NCI-H1930 (cell line): ENCODE measurements at places on chromosomes 11 and 22.

DNA sequence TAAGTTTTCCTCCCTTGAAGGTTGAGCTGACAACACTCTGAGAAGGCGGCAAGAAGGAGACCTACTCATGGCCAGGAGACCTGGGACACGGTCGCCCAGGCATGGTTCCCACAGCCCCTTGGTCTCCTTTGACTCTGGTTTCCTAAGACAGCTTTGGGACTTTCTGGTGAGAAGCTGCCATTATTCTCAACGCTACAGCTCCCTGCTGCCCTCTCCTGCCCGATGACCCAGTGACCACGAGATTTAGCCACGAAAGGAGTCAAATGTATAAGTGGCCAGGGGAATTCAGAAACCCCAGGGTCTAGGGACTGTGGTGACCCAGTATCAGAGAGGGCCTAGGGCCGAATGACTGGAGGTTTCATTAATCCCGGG lies 699 bp upstream of the SDF2L1 start:
- DNase-seq = peak; percentile 30

- no peak for DNase-seq
Measured at GRCh38 chr22:42869888-42870480, 12.9 kb upstream of the ARFGAP3 start.

DNA sequence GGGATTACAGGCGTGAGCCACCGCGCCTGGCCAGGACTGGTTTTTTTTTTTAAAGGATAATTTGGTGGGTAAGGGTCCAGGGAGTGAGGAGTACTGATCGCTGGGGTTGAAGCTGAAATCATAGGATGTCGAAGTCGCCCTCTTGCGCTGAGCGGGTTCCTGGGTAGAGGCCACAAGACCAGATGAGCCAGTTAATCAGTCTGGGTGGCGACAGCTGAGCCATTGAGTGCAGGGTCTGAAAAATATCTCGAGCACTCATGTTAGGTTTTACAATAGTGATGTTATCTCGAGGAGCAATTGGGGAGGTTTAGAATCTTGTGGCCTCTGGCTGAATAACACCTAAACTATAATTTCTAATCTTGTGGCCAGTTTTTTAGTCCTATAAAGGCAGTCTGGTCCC lies 7.8 kb downstream of the APOL5 start:
- no peak for DNase-seq

- DNase-seq = no peak
Measured at GRCh38 chr22:24455751-24456426, 28.5 kb downstream of the ADORA2A start.

GRCh38 chr22:38704654-38705234 lies 1.0 kb upstream of the GTPBP1 start:
- DNase-seq = no peak

DNA sequence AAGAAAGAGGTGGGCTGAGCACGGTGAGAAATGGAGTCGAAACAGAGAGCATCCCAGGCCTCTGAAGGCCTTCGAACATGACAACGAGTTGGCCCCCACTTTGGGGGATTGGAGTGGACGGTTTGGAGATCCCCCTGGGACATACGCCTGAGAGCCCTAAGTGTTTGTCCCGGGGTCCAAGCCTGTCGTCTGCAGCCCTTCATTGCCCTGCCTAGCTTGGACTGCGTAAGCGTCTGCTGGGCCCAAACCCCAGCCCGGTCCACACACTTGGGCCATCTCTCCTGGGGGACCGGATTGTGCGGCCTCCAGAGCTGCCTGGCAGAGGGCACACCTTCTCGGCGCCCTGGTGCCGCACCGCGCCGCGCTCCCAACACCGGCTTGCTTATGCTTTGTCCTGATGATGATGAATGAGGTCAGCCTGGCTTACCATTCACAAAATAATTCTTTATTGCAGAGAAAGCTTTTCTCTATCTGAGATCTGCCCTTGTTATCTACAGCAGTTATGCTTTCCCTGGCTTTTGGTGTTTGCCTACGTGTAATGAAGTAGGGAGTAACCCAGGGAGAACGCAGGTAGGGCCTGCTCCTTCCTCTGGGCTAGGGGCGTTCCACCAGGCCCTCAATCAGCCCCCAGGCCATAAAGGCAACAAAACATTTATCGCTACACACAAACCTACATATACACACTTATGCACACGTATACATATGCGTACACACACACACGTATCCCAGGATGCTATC lies 85.9 kb upstream of the PPARA start:
- DNase-seq = no peak

GRCh38 chr11:78281511-78281910 lies 92.8 kb downstream of the USP35 start:
- no peak for DNase-seq

DNA sequence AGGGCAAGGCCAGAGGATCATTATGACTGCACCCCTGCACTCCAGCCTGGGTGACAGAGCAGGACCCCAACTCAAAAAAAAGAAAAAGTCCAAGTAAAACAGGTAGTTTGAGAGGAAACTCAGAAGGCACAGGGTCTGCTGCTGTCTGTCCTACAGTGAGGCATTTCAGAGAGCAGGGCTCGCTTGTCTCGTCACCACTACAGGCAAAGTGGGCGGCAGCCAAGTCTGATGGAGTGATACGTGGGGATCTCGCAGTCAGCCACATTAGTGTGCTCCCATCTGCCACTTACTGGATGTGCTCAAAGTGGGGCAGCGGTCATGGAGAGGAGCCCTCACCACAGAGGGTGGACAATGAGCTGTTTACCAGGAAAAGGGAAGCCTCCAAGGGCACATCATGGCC lies 42.1 kb downstream of the PI4KA start:
- no peak for DNase-seq

- no peak for DNase-seq
Measured at GRCh38 chr11:561148-562003, 606 bp downstream of the RASSF7 start.

DNA sequence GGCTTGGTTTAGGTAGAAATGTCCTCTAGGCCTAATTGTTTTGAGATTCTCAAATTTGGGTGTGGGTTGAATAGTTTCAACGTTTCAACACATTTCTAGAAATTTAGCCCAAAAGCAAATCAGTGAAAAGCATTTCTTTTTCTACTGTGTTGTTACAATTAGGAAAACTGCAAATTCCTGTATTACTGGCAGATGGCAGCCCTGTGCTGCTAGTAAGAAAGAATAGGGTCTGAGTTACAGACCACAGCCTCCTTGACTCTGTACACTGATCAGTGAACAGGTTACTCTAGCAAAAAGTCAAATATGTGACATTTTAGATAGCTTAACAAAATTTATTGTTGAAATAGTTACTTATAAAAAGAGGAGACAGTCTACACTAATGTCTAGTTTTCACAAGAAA lies 703.0 kb downstream of the JRKL start:
- DNase-seq = no peak

DNA sequence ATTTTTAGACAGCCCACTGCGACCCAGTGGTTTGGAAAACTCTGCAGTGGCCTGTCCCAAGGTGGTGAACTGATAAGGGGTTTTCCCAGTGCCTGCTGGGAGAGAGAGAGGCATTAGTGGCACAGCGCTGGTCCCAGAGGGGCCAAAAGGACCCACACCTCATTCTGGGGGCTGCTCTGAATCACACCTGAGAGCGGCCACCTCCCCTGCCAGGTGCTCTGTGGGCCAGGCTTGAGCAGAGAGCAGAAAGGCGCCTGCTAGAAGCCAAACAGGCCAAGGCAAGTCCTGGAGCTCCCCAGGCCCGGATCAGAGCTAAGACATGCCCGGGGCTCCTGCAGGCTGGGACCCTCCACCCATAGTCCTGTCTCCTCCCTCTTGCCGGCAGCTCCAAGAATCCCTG lies 20.9 kb downstream of the TRIM29 start:
- DNase-seq = no peak

GRCh38 chr11:6737872-6738466 lies 33.8 kb downstream of the OR2AG2 start:
- peak; percentile 45 for DNase-seq

DNA sequence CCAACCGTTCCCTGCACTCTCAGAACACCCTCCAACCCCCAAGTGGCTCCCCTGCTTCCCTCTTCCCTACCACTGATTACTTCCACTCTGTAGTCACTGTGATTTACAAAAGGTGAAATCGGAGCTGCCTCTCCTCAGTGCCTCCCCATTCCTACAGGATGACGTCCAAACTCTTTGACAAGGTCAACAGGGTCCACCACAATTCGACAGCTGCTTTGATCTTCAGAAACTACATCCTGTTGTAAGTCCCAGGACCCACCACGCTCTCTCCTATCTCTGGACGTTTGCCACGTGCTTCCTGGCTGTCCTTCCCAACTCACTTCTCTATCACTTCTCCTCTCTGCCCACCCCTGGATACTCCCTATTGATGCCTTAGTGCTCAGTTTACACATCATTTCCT lies 85.0 kb upstream of the EIF3D start:
- DNase-seq = no peak
